ENCODE measurements at places on chromosomes 4 and X. TPM values are rescaled to one million over a fixed set of nuclear protein-coding genes. Genes with fewer than 3 reads are reported as not detected.

Gene RTL3
- not detected for total RNA-seq

Gene TKTL2
- not detected for total RNA-seq

Gene CXCL13
- not detected for total RNA-seq

Gene SHROOM2
- 8.8 TPM for total RNA-seq

Gene FAM9C
- total RNA-seq = not detected

Gene POU4F2
- total RNA-seq = not detected
